SIG-M5 (cell line): ENCODE measurements at places on chromosomes 2 and 18.
A peak's percentile ranks its signal among the peaks of the same experiment; 100 is the strongest.

GRCh38 chr2:236125541-236125940 is 42.6 kb downstream of the GBX2 start:
- no peak for DNase-seq

- no peak for DNase-seq
These were observed 111.7 kb downstream of the BCL2 start for GRCh38 chr18:63207835-63208234.

GRCh38 chr2:240567137-240567871 is 980 bp upstream of the RNPEPL1 start:
- DNase-seq, result no peak

GRCh38 chr2:155310589-155310988 is 612.1 kb downstream of the KCNJ3 start:
- peak; percentile 27 for DNase-seq

- DNase-seq, result no peak
These were observed 294.1 kb upstream of the FANCL start for GRCh38 chr2:58535182-58535581.

- no peak for DNase-seq
These were observed 343.1 kb upstream of the SLC39A10 start for GRCh38 chr2:195313962-195314361.

- DNase-seq, result no peak
These were observed 109.1 kb downstream of the RTP5 start for GRCh38 chr2:241978670-241979069.

DNA sequence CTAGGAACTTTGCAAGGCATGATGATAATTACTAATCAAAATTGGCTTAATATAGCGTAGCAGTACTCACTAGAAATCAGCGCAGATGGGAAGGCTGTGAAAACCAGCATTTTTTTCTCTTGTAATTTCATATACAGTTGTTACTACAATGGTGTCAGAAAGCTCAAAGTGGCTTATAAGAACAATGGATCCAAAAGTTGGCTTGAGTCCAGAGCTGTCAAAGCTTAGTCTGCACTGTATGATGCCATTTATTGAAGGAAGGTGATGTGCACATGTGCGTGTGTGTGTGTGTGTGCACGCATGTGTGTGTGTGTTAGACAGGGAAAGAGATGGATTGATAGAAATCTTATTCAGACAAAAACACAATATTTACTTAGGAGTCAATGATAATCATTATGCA is 341.3 kb downstream of the TGIF1 start:
- no peak for DNase-seq

DNA sequence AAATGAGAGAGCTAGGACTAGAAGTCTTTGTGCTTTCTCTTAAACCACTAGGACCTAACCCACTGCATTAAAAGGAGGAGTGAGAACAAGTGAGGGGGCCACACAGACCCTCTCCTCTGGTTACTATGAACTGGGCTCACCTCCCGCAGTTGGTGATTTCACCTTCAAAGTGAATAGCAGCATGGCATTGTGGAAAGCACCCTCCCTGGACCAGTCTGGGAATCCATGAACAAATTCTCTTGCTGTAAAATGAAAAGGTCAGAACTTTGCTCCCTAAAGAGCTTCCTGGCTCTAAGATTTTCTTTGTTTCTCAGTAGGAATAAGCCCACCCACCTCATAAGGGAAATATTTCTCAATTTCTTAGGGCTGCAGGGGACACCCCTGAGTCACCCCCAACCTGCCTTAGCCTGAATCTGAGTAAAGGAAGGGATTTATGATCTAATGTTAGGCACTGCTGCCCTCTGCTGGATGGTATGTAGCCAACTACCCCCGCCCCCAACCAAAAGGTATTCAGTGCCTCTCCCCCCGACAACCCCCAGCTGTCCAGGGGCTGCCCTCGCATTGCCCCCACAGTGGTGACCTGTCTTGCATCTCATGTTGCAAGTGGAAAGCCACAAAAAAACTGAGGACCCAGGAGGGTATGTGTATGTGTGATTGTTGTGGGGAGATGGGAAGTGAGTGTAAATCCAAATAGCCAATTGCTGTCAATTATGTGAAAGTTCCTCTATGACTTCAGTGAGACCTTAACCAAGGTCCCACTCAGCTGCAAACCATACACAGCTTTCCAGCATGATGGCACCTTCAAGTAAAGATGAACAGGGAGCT is 230.9 kb upstream of the SLC14A2 start:
- DNase-seq, result no peak

GRCh38 chr2:12759248-12759647 is 42.5 kb downstream of the TRIB2 start:
- no peak for DNase-seq

- no peak for DNase-seq
These were observed 252.4 kb downstream of the RNF144A start for GRCh38 chr2:7169593-7169992.

GRCh38 chr2:46555011-46555410 is 75.6 kb downstream of the TMEM247 start:
- no peak for DNase-seq

GRCh38 chr2:73054980-73055379 is 16.5 kb downstream of the SFXN5 start:
- no peak for DNase-seq

DNA sequence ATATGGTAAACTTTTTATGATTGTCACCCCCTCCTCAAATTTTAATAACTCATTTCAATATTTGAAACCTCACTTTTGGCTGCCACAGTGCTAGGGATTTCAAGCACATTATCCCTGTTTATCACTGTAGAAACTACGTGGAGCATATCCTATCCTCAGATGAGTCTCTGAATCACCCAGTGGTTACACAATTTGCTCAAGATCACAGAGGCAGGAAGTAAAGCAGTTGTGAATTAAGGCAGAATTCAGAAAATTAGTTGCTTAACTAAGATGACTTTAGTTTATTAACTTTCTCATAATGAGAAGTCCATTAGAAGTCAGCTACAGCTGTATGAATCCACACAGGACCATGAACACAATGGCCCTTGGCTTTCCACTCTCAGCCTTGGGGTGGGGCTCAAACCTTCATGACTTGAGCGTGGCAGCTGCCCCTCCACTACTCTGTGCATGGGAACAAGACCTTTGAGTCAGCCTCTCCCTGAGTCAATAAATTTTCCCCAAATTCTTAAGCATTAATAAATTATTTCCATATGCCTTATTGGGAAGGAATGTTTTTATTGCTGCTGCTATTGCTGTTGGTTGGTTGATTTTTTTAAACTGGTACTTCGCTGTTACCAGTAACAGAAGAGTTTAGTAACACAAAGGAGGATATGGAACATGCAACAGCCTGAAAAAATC is 369.0 kb downstream of the CBLN2 start:
- DNase-seq, result no peak

GRCh38 chr18:21194871-21195771 is 46.9 kb upstream of the GREB1L start:
- peak; percentile 44 for DNase-seq

- no peak for DNase-seq
These were observed 24.8 kb downstream of the CHST10 start for GRCh38 chr2:100392715-100393114.

- DNase-seq, result no peak
These were observed 16.9 kb downstream of the GPR75 start for GRCh38 chr2:53842891-53843290.

- DNase-seq, result no peak
These were observed 174.0 kb downstream of the TGIF1 start for GRCh38 chr18:3623769-3624545.

GRCh38 chr2:29305762-29306161 is 190.5 kb downstream of the CLIP4 start:
- DNase-seq, result no peak

- DNase-seq, result no peak
These were observed 17.8 kb downstream of the GMCL1 start for GRCh38 chr2:69847068-69847828.

DNA sequence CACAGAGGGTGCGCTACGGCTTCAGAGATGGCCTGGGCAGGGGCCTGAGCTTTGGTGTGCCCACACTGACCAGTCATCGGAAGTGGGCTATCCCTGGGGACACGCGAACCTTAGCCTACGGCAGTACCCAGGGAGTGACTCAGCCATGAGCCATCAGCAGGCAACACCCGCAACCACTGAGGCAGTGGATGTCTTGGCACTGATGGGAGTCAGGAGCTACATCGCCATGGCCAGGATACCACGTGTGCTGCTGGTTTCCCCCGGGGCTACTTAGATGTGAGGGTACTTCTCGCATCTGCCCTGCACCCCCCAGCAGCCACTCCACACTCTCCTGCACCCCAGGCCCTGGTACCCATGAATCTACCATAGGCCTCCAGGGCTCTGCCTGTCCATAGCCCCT is 12.8 kb upstream of the HPCAL1 start:
- no peak for DNase-seq

- no peak for DNase-seq
These were observed at the start of gene NTSR2 for GRCh38 chr2:11669454-11670291. TSS of gene NTSR2 (minus strand) at chr2:11670195. CDS start at chr2:11670129, 66 bp downstream.

DNA sequence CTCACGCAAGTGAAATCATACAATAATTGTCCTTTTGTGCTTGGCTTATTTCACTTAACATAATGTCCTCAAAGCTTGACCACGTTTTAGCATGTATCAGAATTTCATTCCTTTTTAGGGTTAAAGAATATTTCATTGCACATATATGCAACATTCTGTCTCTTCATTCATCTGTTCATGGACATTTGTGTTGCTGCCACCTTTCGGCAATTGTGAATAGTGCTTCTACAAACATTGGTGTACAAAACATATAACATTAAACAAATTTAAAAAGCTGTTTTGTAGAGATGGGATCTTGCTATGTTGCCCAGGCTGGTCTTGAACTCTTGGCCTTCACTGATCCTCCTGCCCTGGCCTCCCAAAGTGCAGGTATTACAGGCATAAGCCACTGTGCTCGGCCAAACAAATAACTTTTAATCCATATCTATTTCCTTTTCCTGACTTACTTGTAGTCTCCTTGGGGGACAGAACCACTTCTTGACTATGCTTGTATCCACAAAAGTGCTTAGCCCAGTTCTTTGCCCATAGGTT is 209.3 kb downstream of the SLC4A3 start:
- DNase-seq, result no peak

DNA sequence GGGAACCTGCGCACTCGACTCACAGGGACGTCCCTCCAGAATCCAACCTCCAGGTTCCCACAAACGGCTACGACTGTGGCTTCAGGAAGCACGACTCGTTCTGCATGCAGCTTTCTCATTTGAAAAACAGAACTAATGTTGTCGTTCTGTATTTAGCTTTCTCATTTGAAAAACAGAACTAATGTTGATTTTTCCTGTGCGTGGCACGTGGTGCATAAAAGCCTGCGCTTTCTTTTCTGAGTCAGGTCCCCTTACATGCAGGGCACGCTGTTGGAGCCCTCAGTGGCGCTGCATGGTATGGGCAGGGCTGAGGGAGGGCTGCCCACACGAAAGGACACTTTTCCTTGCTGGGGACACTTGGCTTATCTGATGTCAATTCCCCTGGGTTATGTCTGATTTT is 124.3 kb downstream of the TMEM18 start:
- DNase-seq, result no peak

DNA sequence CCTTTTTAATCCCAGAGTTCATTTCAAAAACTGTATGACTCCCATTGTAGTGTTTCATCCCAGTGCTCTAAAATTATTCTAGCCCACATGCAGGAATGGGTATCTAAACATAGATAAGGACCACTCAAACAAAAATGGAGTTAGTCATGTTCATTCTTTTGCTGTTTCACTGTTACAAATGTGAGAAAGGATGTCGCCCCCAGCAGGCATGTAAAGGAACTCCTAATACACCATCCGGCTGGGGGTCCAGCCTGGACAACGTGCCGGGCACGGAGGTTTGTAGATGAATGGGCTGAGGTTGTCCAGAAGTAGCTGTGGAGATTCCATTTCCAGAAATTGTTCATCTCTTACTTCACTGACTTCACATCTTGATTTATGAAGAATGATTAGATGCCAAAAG is 101.9 kb upstream of the RAB12 start:
- DNase-seq, result no peak

GRCh38 chr18:23897733-23898132 is 116.8 kb upstream of the TTC39C start:
- DNase-seq, result no peak

GRCh38 chr2:128369108-128369555 is 50.5 kb upstream of the HS6ST1 start:
- no peak for DNase-seq

GRCh38 chr18:1296237-1296636 is 391.6 kb downstream of the ADCYAP1 start:
- DNase-seq, result no peak

GRCh38 chr2:208466151-208466919 is 59.7 kb downstream of the PTH2R start:
- DNase-seq, result no peak

DNA sequence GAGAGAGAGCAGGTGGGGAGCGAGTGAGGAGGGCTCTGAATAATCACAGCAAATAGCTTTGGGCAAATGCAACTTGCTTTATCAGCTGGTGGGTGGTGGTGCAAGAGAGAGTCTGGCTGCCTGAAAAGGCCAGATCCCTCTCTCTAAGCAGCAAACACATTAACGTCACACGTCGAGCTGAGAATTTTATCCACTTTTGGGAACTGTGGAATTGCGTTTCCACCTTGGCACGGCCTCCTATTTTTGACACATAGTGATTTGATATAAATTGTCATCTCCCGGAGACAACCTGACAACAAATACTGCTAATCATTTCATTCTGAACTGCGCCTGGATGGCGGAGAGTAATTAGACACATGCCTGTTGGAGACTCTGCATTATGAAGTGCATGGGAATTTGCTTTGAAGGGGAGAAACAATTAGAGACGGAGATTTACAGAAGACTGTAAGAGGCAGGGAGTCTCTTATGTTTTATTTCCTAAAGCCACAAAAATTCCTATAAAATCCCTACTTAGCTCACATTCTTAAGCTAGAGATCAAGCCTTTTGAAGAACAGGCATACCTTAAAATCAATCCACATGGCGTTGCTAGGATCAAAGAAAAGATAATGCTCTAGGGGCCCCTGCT is 634.1 kb downstream of the TDRD15 start:
- DNase-seq, result no peak

DNA sequence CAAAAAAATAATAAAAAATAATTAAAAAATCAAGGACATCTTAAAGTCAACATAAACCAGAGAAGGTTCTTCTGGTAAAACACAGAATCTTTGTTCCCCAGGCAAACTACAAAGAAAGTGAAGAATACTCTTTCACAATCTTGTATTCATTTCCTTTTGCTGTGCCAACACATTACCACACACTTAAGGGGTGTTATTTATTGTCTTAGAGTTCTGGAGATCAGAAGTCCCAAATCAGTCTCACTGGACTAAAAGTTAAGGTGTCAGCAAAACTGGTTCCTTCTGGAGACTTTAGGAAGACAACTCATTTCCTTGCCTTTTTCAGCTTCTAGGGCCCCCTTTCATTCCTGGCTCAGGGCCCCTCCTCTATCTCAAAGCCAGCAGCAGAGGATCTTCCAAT is 12.2 kb upstream of the CAB39 start:
- no peak for DNase-seq

DNA sequence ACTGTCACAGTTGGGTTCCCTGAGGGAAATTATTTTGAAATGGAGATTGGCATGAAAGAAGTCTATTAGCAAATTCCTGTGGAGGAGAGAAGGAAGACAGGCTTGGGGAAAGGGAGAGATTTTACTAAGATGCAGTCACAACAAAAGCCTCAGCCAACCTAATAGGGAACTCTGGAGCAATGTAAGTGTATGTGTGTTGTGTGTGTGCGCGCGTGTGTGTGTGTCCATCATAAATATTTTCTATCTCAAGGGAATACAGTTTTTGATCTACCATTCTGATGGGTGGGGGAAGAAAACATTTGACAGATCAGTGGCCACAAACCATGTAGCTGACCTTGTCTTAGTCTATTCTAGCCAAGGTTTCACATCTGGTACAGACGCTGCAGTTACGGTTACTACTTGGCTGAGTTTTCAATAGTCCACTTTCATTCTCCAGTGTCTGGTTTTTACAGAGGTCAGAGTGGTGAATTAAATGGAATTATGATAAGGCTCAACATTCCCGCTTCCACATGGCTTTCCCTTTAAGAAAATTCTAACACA is 72.6 kb downstream of the MREG start:
- DNase-seq, result no peak
